ENCODE measurements at places on chromosomes 7 and 10. TPM values are rescaled to one million over a fixed set of nuclear protein-coding genes. Genes with fewer than 3 reads are reported as not detected.

TAS2R5 gene
- not detected for total RNA-seq

ST8SIA6 gene
- not detected for total RNA-seq

RSPH10B2 gene
- not detected for total RNA-seq

PLAU gene
- 188 TPM for total RNA-seq

ANKRD7 gene
- 4.6 TPM for total RNA-seq
